ENCODE measurements at places on chromosomes 3 and 15.

DNA sequence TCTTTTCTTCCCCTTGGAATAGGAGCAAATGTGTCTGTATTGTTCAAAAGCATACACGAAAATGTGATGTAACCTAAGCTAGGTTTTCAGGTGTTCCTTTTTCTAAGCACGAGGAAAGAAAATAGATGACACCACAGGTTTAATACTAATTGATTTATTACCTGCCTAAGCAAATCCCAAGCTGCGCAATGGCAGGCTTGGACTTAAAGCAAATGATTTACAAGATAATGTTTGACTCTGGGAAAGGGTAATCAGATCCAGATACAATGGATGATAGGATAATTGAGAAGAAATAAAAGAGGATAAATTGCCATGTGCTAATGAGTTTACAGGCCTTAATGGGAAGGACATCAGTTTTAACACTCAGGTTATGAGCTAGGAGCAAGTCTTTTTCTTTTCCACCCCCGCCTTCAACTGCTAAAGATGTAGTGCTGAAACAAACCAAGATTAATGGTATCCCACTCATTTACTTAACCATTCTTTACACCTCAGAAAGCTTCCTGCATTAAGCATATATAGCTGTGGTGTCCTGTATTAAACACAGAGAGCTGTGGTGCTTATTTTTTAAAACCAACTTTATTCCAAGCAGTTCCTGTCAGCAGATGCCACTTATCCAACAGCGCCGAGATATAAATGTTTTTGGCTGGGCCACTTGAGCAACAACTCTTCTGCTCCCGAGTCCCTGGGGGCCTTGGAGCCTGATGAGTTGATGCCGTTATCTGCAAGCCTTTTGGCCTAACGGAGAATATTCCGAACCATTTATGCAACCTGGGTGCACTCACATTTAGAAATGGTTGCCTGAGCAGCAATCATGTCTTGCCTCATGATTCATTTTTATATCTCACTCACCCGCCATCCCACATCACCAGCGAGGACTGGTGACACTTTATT is 205.5 kb downstream of the MECOM start:
- DNase-seq, result no peak

DNA sequence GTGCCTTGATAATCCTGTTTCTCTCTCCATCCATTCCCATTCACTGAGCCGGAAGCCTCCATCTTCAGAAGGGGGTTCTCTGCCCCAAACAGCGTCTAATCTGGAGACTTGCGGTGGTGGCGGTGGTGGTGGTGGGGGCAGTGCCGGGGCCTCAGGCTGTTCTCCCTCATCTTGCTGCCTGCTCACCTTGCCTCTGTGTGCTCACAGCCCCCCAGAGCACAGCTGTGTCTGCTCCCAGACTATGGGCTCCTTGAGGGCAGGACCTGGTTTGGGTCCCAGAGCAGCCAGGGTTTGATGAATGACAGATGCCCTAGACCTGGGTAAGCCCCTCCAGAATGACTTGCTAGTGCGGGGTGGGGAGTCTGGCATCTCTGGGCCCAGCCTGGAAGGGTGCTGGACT is 430 bp upstream of the PSTPIP1 start:
- DNase-seq, result no peak

GRCh38 chr15:68635141-68635540 is 56.3 kb downstream of the CORO2B start:
- DNase-seq, result no peak

GRCh38 chr15:47609693-47610092 is 107.6 kb upstream of the SEMA6D start:
- DNase-seq, result no peak

- no peak for DNase-seq
Measured at GRCh38 chr3:22115581-22115980, 364.6 kb upstream of the ZNF385D start.

GRCh38 chr15:74889390-74889882 is 406 bp upstream of the MPI start:
- no peak for DNase-seq

DNA sequence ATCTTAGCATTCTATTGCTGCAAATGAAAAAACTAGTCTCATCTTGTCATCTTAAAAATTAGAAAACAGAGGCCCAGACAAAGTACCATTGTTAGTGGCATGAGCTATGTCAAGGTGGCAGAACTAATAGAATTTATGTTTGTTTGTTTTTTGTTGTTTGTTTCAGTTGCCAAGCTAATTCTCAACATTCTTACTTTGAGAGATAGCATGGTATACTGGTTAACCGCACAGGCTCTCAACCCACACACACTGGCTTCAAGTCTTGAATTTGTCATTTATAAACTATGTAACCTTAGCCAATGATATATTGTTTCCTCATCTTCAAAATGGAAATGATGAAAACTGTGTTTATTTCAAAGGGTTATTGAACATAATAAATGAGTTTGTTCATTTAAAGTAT is 367.6 kb upstream of the PLSCR5 start:
- no peak for DNase-seq

GRCh38 chr3:138093721-138094120 is 21.7 kb downstream of the DZIP1L start:
- DNase-seq, result no peak

- DNase-seq, result no peak
Measured at GRCh38 chr15:39079296-39079847, 501.5 kb upstream of the THBS1 start.
